ENCODE measurements at places on chromosomes 3 and 15.

DNA sequence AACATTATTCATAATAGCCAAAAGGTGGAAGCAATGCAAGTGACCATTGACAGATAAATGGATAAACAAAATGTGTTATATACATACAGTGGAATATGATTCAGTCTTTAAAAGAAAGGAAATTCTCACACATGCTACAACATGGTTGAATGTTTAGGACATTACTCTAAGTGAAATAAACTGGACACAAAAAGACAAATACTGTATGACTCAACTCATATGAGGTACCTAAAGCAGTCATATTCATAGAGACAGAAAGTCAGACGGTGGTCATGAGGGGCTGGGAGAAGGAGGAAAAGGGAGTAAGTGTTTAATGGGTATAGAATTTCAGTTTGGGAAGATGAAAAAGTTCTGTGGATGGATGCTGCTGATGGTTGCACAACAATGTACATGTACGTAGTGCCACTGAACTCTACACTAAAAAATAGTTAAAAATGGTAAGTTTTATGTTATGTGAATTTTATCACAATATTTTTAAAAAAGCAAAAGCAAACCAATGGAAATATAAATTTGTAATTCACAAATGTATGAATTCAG lies 5.3 kb downstream of the TXNRD3 start:
- no peak for DNase-seq

GRCh38 chr15:101510212-101511197 lies 21.0 kb upstream of the PCSK6 start:
- DNase-seq, result no peak

GRCh38 chr3:134576426-134576825 lies 74.4 kb downstream of the KY start:
- no peak for DNase-seq

GRCh38 chr15:36156879-36157427 lies 422.5 kb upstream of the CDIN1 start:
- no peak for DNase-seq

DNA sequence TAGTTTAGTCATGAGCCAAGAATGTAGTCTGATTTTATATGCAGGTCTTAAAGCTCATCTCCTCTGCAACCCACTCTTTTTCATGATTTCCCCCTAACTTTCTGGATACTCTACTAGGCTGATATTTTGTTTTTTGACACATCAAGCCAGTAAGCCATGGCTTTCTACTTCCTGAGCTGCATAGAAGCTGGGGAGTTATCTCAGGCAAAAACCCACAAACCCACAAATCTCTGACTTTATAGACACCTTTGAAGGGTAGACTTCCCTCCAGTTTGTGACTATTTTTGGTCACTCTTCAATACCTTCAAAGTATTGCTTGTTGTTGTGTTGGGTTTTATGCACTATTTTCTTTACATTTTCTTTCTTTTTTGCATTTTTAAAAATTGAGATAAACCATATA lies 28.6 kb downstream of the TMEM202 start:
- no peak for DNase-seq

GRCh38 chr3:35690271-35690670 lies 50.9 kb downstream of the ARPP21 start:
- DNase-seq, result no peak

GRCh38 chr3:15551902-15552301 lies 30.4 kb upstream of the COLQ start:
- no peak for DNase-seq

- DNase-seq, result no peak
These were observed 2.3 kb upstream of the SHC4 start for GRCh38 chr15:48965972-48966371.

DNA sequence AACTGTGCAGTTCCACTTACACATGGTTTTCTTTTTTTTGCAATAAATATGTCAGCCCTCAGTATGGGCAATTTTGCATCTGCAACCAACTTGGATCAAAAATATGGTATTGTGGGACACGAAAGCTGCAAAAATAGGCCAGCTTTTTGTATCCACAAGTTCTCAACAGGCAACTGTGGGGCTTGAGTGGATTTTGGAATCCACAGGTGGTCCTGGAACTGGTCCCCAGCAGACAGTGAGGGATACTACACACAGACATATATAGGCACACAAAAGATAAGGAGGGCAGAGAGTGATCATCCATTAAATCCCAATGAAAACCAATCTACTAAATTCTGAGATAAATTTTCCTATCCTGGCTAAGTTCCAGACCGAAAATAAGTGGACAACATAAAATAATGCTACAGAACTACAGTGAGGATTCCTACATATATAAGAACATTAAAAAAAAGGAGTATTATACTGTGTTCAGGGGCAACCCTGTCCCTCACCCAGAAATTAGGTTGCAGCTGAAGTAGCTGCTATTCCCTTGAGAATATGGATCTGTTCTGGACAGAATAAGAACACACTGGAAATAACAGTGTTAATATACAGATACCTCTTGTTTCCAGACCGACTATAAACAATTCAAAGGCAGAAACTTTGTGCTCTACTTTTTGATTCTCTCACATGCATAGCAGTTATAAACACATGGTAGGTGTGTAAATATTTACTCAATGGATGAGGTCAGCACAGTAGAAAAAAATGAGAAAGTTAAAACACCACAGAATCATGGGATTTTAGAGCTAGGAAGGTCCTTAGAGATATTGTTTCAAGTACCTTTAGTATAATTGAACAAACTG lies 25.4 kb downstream of the DENND4A start:
- no peak for DNase-seq

DNA sequence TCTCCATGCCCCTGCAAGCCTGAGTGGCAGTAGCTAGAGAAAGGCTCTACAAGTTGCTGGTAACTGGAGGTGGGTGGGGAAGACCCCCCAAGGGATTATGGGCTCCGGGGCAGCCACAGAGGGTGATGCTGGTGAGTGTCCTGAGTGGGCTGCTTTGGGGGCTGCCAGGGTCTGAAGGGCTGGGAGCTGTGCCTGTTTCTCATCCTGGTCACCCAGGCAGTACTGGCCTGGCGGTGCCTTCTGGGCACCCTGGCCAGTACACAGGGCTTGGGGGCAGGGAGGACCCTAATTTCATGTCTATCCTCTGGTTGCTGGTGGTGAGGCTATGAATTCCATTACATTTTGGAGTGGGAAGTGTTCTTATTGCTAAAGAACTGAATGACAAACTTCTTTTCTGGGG lies 46.1 kb upstream of the GATM start:
- DNase-seq, result no peak

DNA sequence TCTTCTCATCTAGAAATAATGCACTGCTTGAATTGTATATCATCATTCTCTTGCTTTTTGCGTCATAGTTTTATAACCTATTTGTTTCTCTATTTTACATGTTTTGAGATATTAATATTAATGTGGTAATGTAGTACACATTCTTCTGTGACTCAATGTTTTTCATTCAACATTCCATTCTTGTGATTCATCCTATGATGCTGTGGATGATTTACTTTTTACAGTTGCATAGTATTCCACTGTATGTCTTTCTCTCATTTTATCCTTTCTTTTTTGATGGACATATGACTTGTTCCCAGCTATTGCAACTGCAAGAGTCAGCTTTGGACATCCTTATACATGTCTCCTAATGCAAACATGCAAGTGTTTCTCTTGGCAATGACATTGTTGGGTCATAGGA lies 20.6 kb upstream of the VEPH1 start:
- no peak for DNase-seq

GRCh38 chr3:155070316-155070715 lies 9.8 kb upstream of the MME start:
- DNase-seq, result no peak

DNA sequence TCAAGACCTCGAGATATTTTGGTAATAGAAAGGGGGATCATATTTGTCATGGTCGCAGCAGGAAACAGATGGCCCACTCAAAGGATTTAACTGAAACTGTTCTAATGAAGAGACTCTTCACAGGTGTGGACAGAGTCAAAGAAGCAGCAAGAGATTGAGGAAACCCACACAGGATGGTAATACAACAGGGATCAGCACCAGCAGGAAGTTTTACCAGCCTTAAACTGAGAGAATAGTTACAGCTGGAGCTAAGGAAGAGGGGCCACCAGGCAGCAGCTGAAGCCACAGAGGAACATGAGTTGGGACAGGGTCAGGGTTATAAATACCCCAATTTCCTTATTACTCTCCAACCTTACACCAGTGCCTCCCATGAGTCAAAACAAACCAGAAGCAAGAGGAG lies 131.8 kb upstream of the UBE2E2 start:
- DNase-seq, result no peak

DNA sequence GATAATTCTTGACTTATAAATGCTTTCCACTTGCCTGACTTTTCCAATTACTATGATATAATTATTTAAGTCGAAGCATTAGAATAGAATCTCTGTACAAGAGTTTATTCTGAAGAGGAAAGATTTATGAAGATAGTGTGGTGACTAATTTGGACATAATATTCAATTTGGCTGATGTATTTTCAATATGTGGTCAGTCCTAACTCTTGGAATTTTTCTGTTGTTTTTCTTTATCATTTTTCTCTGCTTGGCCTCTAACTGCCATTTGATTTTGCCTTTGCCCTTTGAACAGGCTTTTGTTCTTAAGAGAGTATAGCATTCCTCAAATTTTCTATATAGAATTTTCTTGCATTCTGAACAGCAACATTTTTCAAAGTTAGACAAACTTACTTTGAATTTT lies 2.6 kb upstream of the MDFIC2 start:
- no peak for DNase-seq

- peak; percentile 12 for DNase-seq
These were observed 353.0 kb downstream of the PLOD2 start for GRCh38 chr3:145807990-145808389.

- peak; percentile 68 for DNase-seq
These were observed 8.7 kb downstream of the ATXN7 start for GRCh38 chr3:63872135-63872924.

DNA sequence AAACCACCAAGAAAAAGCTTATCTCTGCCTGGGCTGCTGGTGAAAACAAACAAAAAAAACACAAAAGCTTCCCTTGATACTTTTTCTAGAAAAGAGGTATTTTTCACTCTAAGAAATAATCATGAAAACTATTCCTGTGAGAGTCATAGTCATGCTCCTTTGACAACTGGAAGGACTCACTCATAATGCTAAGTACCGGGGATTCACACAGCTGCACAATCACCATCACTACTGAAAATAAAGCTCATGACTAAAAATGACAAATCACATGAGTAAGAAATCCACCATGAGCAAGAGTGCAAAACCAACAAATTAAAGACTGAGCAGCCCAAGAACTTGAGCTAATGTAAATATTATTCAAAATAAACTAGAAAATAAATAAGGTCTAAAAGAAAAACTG lies 10.6 kb upstream of the POU1F1 start:
- DNase-seq, result peak; percentile 86

All from stromal cell of bone marrow (primary cell).